AG09319 (cell line): ENCODE measurements at places on chromosomes 11 and 22.
A peak's percentile ranks its signal among the peaks of the same experiment; 100 is the strongest.

DNA sequence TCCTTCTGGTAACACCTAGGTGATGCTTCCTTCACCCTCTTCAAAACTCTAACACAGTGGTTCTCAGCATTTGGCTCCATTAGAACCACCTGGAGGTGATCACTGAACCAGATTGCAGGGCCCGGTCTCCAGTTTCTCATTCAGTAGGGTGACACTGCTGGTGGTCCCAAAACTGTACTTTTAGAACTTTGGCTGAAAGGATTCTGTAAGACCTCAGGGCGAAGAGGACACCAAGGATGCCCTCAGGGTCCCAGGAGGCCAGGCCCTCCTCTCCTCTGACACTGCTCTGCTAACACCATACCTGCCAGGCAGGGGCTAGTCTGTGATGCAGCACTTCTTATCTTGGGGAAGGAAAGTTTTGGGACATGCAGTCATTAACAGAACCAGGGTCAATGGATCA is 9.0 kb downstream of the VSTM5 start:
- no peak for DNase-seq

DNA sequence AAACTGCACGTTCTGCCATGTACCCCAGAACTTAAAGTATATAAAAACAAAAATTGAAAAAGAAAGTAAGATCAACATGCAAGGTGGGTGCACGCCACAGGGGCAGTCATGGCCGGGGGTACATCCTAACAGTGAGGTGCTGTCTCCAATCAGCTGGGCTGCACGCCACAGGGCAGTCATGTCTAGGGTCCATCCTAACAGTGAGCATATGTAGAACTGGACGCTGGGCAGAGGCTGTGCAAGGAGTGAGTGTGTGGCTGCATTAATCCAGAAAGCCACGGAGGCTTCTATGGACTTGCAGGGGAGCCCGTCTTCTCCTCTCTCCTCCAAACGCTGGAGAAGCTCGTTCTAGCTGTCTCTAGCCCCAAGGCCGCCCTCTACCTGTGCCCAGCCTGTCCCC is 1105.0 kb downstream of the BRD1 start:
- DNase-seq, result no peak

DNA sequence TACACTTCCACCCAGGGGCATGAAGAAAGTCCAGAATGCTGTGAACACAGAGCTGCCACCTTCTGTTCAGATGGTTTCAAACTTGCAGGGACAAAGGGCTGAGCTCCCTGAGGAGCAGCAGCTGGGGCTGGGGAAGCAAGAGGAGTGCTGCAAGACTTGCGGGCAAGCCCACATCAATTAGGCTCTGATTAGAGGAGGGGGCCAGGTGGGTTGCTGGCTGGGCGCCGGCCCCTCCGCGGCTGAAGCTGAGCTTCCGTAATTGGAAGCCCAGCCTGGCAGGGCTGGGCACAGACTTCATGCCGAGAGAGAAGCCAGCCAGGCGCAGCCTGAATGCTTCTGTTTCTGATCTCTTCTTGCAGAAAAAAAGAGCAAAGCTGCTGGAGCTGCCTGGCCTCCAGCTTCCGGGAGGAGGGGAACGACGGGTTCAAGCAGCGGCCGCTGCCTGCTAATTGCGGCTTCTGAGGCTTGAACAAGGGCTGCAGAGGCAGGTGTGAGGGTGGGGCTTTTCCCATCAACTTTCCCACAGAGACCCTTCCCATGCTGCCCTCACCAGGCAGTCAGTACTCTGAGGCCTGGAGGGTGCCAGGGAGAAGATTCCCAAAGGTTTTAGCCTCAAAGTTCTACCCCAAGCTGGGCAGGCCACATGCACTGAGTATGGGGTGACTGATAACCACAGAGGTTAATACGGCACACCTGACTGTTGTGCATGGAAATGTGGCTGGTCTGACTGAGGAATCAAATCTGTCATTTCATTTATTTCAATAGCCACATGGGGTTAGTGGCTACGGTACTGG is 91.1 kb upstream of the LMO1 start:
- no peak for DNase-seq

DNA sequence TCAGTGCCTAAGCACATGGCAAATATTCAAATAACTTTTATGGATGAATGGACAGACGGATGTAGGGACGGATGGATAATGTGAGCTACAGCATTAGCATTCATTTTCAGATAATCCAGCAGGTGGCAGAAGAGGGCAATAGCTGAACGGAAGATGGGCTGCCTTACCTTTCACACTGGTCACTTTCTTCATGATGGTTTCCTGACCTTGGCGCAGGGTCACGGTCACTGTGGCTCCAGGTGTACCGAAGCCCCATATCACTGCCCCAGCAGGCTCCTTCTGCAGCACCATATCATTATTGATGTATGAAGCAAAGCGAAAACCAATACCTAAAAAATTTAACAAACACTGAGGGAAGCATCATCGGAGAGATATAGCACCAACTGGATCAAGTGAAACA is 4.3 kb downstream of the SIAE start:
- DNase-seq, result peak; percentile 12

DNA sequence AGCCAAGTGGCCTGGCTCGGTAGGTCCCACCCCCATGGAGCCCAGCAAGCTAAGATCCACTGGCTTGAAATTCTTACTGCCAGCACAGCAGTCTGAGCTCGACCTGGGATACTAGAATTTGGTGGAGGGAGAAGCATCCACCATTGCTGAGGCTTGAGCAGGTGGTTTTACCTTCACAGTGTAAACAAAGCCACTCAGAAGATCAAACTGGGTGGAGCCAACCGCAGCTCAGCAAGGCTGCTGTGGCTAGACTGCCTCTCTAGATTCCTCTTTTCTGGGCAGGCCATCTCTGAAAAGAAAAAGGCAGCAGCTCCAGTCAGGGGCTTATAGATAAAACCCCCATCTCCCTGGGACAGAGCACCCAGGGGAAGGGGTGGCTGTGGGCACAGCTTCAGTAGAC is 22.3 kb upstream of the OR5B21 start:
- no peak for DNase-seq

DNA sequence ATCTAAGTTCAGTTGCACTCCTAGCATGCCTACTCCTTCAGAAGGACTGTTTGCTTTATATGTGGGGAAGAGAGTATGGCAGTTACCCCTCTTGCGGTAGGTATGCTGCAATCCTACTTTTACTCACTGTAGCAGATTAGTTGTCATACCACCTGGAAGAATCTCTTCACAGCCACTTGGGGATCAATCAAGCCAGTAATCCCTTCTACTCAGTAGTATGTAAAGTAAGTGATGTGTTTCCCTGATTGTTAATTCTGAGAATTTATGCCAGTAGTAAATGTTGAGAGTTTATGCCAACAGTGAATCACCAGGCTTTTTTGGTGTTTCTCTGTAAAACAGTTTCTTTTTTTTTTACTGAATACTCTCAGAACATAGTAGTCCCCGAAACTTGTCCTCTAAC is 34.4 kb downstream of the PRMT3 start:
- no peak for DNase-seq

- DNase-seq, result no peak
Observed at GRCh38 chr11:120797143-120797542, 226.8 kb upstream of the TBCEL start.

GRCh38 chr22:46455446-46455845 is 82.0 kb downstream of the CELSR1 start:
- no peak for DNase-seq

DNA sequence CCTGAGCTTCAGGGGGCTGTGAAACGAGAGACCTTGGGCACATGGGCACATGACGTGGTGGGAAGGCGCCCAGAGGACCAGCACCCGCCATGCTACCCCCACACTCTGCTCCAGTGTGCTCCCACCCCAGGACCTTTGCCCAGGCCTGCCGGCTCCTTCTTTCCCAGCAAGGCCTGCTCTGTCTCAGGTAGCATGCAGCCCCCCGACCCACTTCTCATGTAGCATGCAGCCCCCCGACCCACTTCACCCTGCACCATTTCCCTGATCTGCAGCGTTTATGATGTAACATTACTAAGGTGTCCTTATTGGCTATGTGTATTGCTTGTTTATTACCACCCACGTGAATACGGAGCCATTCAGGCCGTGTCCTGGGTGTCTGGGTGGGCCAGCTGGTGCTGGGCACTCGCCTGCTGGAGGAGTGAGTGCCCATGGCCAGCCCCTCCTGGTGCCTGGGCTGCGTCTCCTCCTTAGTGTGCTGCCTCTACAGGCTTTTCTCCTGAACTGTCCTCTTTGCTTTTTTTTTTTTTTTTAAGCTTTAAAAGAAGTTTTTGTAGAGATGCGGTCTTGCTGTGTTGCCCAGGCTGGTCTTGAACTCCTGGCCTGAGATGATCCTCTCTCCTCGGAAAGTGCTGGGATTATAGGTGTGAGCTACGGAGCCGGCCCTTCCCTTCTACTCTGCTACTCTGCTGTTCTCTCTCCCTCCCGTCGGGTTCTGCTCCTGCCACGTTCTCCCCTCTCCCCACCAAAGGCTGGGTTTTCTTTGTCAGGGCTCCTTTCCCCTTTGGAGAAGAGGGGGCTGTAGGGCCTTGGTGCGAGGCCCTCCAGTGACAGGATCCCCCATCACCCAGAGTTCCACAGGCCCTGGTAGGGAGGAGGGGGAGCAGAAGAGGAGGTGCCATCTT is 29.4 kb downstream of the LRP5 start:
- DNase-seq, result no peak

- no peak for DNase-seq
Observed at GRCh38 chr11:94928117-94928990, 45.0 kb downstream of the CWC15 start.

DNA sequence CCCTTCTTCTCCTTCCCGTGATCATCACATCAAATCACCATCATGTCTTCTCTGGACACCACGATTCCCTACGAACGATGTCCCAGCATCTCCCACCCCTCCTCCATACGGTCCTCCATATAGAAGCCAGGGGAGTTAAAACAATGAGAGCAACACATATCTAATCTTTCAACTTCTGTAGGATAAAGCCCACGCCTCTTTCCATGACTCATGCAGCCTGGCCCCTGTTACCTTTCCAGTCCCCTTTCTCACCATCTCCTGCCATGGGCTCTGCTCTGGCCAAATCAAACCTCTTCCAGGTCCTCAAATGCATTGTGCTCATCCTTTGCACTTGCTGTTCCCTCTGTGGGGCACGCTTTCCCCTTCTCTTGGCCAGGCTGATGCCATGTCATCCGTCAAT is 23.6 kb downstream of the RPS6KA4 start:
- DNase-seq, result no peak

GRCh38 chr22:49566141-49566541 is 261.5 kb downstream of the BRD1 start:
- no peak for DNase-seq

- DNase-seq, result no peak
Observed at GRCh38 chr22:29477723-29478318, 2.2 kb upstream of the NEFH start.

DNA sequence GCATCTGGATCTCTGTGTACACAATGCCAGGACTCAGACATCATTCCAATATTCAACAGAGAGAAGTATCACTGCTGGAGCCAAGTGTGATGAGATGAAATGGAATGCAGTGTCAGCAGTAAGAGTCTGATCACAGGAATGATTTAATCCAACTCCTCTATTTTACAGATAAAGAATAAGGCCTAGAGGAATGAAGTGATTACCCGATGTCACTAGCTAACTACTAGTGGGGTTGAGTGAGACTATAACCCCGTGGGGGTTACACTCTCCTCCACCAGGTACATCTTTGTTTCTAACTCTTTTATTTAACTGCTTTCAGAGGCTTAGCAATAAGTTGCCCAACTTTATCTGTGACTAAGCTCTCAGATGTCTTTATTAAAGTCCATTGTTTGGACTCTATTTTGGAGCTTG is 94.2 kb upstream of the FAT3 start:
- DNase-seq, result no peak

DNA sequence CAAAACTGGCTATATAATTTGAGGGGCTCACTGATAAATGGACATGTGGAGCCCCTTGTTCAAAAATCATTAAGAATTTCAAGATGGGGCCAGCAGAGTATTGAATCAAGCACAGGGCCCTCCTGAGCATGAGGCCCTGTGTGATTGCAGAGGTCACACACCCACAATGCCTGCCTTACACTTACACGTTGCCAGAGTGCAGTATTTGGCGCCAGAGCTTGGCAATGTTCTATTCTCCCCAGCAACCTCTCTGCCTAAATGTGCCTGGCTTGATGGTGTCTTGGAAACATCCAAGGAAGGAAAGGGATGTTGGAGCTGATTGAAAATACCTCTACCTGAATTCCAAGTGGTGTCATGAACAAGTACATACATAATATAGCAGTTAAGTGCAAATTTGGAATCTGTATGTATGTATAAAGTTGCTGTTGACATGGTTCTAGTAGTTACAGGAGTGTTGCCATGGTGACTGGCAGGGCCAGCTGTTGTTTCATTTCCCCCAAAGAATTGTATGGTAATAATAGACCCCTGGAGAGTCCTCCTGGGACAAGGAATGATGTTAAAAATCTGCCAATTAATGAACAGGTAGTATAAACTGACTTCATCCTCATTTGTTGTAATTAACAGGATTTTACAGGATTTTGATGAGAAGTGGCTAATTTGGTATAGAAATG is 205.7 kb upstream of the NAV2 start:
- DNase-seq, result no peak

DNA sequence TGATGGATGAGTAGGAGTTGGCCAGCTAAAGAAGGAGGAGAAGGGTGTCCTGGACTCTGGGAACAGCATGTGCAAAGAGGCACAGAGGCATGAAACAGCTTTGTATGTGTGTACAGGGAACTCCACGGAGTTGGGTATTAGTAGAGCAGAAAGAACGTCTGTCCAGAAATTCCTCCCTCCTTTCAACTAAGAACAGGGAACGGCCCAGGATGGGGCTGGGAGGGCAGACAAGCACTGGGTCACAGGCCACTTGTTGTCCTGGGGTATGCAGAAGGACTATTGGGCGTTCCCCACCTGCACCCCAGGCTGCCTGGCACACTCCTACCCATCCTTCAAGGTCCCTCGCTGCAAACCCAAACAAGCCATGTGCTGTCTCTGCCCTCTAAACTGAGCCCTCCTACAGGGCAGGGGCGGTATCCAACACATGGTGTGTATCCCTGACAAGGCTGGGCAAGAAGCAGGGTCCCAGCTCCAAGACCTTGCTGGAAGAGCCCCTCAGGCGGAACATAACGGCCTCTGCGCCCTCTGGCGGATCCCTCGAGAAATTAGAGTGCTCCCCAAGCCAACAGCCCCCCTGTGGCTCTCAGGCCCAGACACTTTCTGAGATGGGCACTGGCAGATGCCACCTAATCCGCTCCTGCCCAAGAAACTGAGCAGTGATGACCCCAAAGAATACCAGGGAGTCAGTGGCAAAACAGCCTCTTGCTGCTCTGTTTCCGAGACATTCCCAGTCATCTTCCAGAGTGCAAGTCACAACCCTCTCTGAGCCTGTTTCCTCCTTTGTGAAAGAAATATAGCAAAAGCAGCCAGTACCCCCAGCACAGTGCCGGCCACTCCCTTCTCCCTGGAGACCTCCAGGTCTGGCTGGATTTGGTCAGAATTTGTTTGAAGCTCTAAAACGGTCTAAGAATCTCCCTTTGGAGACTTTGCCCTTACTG is 1.6 kb upstream of the ELFN2 start:
- no peak for DNase-seq

GRCh38 chr11:82701847-82702520 is 31.7 kb downstream of the FAM181B start:
- no peak for DNase-seq

DNA sequence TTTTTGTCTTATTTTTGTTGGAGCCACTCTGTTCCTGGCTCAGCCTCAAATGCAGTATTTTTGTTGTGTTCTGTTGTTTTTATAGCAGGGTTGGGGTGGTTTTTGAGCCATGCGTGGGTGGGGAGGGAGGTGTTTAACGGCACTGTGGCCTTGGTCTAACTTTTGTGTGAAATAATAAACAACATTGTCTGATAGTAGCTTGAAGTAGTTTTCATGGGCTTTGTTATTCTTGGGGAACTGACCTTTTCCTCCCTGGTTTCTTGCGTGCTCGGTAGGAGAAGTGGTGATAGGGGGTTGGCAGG is 6.0 kb upstream of the MCM5 start:
- no peak for DNase-seq
